CD4-positive, alpha-beta T cell (primary cell): ENCODE measurements at places on chromosomes 4 and X.

DNA sequence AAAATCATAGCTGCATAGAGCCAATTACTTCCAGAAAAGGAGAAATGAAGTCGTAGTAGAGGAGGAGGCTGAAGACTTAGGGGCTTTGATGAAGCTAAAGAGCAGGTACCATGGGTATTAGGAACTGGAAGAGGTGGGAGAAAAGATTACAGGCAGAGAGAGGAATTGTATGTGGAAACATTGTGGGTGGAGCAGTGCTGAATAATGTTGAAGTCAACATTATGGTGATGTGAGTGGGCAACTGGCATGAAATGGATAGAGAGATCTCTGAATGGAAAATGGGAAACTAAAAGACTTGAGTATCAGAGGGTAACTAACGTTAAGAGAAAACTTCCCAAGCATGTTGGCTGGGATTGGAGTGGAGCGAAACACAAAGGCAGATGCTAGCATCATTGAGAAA, 92.5 kb downstream of the AREG start:
- no peak for DNase-seq

- no peak for DNase-seq
Observed at GRCh38 chrX:134774190-134775048, 116.1 kb upstream of the PLAC1 start.

DNA sequence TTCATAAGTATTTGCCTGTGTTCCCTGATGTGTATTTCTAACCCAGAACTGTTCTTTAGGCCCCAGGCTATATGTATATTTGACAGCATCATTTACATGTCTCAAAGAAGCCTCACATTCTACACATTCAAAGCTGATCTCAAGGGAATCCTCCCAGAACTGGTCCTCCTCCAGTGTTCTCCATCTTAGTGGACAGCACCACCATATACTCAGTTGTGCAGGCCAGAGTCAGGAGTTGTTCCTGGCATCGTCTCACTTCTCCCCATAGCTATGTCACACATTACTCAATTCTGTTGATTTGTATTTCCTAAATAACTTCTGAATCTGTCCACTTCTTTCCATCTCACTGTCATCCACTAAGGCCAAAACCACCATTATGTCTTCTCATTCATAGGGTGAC, 82.8 kb upstream of the TRPC3 start:
- no peak for DNase-seq

GRCh38 chr4:25065431-25065858, 34.7 kb upstream of the LGI2 start:
- no peak for DNase-seq

GRCh38 chrX:9907645-9908387, 59.3 kb upstream of the CLDN34 start:
- DNase-seq: no peak

- DNase-seq: no peak
Observed at GRCh38 chrX:15973946-15974345, 119.3 kb upstream of the AP1S2 start.

GRCh38 chrX:68710870-68711576, 63.6 kb downstream of the STARD8 start:
- DNase-seq: no peak

DNA sequence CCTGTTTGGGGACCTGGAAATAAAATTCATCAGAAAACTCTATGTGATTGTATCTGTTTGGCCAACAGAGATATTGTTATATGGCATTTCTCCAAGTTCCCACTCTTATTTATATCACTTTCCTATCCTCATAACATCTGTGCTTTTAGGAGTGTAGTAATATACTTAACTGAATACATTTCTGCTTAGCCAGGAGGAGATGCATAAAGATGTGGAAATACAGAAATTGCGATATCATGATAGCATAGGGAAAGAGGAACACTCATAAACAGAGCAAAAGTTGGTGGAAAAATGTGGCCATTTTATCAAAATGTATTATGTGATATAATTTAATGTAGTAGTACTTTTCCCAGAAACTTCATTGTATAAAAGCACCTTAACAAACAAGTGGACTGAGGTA, 46.1 kb upstream of the TSPAN7 start:
- no peak for DNase-seq

DNA sequence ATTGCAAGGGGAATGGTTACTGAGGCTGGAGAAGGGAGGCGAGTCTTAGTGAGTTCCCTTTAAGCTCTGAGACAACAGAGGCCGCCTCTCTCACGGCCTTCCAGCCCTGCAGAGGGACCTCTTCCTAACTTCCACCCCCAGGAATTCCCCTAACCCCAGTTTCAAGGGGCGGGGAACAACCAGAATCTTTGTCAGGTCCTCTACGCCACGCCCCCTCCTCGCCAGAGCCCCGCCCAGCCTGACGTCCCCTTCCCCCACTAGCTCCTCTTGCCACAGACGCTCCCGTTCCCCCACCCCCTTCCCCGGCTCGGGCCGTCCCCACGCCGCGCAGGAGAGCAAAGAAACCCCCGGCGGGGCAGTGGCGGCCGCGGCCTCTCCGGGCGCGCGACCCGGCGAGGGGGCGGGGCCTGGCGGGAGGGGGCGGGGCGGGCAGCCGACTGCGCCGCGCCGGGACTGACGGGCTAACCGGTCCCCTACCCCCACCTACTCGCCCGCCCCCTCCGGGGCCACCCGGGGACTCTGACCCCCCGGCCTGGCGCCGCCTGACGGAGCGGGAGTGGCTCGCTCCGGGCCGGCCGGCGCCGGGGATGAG, 12.3 kb upstream of the TMEM156 start:
- peak; percentile 89 for DNase-seq

GRCh38 chrX:1561164-1561563, 24.2 kb upstream of the P2RY8 start:
- DNase-seq: no peak

DNA sequence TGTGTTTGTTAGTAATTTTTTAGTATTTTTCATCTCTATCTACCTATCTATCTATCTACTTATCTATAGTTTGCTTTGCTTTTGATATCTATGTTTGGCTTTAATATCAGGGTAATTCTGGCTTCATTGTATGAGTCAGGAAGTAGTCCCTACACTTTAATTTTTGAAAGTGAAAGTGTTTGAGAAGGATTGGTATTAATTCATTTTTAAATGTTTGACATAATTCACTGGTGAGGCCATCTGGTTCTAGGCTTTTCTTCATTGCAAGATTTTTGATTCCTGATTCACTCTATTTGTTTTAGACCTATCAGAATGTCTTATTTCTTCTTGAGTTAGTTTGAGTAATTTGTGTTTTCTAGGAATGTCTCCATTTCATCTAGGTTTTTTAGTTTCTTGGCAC, 20.2 kb upstream of the TCP11X2 start:
- no peak for DNase-seq

GRCh38 chr4:182194091-182194824, 48.9 kb upstream of the TENM3 start:
- DNase-seq: no peak

GRCh38 chr4:57075367-57075766, 34.8 kb downstream of the IGFBP7 start:
- no peak for DNase-seq

DNA sequence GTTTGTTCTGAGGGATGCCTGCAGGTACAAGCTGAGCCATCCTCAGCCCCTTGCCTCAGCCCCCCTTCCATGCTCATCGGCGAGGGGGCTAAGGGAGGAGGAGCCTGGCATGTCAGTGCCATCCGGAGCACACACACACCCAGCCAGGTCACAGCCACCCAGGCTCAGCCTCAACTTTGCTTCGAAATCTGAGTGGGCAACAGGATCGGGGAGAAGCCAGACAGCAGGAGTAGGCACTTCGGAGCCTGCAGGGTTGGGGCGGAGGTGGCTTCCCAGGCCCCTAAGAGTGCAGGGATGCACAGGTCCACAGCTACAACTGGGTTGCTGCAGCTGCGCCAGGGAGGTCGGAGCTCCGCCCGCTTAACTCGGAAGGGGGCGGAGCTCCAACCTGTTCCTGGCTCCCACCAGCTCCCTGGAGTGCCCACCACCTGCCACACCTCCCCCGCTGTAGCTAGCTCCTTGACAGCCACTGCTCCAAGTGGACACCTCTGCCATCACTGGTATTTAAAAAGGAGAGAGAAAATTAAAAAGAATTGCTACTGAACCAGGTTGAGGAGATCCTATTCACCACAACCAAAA, 192.9 kb upstream of the GALNT7 start:
- DNase-seq: no peak

DNA sequence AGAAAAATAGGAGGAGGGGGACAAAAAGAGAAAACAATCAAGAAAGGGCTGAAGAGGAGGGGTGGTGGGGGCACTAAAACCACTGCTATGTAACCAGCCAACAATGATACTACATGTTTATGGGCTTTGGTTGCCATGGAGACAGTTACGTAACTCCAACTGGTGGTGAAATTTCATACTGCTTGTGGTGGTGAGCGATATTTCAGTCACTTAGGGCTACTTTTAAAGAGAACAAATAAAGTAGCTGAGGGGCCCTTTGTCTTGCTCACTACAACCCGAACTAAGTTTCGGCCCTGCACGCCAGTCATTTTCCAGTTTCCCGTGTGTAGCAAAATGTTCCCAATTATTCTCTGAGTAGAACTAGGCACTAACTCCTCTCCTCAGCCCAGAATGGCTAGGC, 275.2 kb upstream of the EDA2R start:
- DNase-seq: no peak

- no peak for DNase-seq
Observed at GRCh38 chr4:176775338-176775737, 17.4 kb downstream of the VEGFC start.

DNA sequence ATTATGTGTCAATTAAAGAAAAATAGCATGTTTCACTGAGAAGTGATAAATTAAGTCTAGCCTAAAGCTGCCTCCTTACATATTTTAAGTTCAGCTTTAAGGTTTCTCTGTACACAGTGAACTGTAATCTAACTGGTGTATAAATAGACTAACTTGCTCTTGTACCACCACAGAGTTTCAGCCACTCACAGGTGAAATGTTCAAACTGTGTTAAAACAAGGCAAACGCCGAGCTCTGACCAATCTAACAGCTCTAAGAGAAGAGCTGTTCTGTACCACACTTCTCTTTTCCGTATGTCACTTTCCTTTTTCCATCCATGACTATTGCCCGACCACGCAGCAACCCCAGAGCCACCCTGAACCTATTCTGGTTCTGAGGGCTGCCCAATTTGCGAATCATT, 64.5 kb downstream of the DCHS2 start:
- DNase-seq: no peak

DNA sequence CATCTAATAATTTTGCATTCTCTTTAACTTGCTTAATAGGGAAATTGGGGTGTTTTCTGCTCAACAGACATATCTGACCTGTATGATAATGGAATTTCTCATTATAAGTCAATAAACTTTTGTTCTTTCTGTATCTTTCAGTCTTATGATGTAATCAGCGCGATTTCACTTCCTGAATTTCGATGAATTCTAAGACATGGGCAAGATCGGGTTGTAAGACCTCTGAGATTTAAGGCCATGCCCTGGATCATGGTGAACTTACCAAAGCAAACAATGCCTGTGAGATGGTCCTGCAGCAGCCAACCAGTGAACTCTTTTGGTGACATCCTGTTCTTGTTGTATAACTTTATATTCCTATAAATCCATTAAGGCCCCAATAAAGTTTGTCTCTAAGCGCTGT, 88.1 kb downstream of the NBDY start:
- DNase-seq: no peak

GRCh38 chr4:8512510-8512909, 67.7 kb upstream of the GPR78 start:
- DNase-seq: no peak

DNA sequence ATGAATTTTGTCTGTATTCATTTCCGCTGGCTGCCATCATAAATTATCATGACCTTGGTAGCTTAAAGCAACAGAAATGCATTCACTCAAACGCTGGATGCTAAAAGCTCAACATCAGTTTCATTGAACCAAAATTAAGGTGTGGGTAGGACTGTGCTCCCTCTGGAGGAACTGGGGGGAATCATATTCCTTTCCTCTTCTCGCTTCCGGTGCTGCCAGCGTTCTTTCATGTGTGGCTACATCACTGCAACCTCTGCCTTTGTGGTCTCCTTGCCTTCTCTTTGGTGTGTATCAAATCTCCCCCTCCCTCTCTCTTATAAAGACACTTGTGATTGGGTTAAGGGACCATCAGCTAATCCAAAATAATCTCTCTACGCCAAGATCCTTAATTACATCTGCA, 39.5 kb downstream of the NEIL3 start:
- no peak for DNase-seq

- no peak for DNase-seq
Observed at GRCh38 chr4:169492436-169493163, 119.8 kb downstream of the NEK1 start.

- DNase-seq: no peak
Observed at GRCh38 chr4:22389240-22389870, 126.5 kb downstream of the ADGRA3 start.

GRCh38 chr4:156362581-156362980, 408.9 kb upstream of the CTSO start:
- no peak for DNase-seq

DNA sequence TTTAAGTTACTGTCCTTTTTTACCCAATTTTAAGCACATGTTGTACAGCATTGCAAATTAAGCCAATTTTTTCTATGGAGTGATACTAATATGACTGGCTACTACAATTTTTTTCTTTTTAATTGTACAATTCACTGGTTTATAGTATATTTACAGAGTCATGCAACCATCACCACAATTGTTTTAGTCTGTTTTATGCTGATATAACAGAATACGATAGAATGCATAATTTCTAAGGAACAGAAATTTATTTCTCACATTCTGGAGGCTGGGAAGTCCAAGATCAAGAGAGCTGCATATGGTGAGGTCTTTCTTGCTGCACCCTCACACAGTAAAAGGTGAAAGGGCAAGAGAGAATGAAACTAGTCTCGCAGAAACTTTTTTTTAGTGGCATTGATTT, 125.3 kb downstream of the GLUD2 start:
- no peak for DNase-seq

DNA sequence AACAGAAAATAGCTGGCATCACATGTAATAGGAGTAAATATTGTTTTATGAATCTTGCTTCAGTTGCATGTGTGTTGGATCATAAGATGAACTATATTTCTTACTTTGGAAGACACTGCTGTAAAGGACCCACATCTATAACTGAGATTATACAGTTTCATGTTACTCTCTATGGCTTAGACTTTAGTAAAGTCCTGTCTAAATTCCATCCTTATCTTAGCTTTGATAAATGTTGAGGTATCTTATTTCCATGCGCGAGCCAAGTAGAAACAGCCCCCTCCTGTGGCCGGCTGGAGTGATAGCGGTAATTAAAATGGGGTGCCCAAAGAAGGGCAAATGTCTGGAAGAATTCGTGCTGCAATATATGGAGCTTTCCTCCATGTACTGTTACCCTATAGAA, 43.0 kb downstream of the CCDC158 start:
- peak; percentile 10 for DNase-seq

- peak; percentile 35 for DNase-seq
Observed at GRCh38 chrX:133985164-133985966, at the start of gene GPC3. TSS of gene GPC3 (minus strand) at chrX:133985594.

DNA sequence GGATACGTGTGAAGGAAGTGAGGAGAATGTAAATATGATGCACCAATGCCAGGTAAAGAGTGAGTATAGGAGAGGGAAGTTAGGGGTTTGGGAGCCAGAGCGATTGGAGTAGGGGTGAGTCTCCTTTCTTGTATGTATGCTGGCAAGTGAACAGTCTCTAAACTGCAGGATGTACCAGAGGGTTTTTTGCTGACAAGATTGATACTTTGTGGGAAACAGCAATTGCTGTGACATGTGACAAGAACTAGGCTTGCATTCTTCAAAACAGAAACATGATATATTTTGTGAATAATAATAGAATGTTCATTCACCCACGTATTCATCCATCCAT, 706 bp downstream of the CHIC1 start:
- no peak for DNase-seq
